ENCODE measurements at places on chromosomes 13 and 19. TPM values are rescaled to one million over a fixed set of nuclear protein-coding genes. Genes with fewer than 3 reads are reported as not detected.

DNA sequence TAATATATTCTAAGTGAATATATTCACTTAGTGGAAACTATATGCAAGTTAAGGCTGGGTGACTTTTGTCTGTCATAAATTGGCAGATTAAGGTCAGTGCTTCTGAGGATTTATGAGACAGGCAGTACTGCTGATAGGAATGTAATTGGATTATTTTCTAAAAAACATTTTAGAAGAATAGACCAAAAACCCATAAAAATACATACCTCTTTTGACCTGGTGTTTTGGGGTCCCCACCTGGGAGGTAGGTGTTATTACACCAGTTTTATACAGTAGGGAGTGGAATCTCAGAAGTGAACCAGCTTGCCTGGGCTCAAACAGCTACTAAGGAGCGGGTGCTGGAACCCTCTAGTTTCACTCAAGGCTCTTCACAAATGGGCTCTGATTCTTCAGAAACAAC lies 25.3 kb downstream of the COG3 start:
- DNase-seq = no peak

The MRPL54 gene
- 129 TPM for polyA plus RNA-seq

The ATP8B3 gene
- 0.97 TPM for polyA plus RNA-seq

- DNase-seq = no peak
These were observed 105.5 kb downstream of the IER2 start for GRCh38 chr19:13255719-13256059.

DNA sequence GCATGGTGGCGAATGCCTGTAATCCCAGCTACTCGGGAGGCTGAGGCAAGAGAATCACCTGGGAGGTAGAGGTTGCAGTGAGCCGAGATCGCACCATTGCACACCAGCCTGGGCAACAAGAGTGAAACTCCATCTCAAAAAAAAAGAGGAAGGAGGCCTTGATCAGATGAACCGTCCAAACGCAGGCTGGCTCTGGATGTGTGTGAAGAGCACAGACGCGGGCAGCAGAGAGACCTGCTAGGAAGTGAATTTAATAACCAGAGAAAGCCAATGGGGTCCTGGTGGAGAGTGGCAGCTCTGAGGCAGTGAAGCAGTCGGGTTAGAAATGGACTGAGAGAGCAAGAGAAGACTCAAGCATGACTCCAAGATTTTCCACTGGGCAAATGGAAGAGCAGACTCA lies 136.5 kb downstream of the RNF17 start:
- no peak for DNase-seq

DNA sequence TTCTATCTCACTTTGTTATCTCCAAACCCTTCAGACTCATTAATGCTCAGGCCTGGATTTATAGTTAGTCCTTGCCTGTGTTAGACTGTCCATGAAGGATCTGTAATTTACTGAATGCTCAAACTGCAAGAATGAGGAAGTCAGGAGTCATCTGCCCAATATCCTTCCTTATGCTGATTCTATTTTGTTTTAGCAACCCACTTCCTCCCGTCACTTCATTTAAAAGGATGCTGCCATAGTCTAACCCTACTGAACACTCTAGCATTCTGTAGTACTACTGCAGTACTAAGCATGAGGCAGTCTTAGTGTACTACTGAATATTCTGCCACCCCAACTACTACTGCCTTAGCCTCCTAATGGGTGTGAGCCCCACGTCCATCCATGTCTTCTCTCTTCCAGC lies 1.5 kb downstream of the FCAR start:
- no peak for DNase-seq

The PEX11G gene
- polyA plus RNA-seq = 3.2 TPM

Data from right cardiac atrium (tissue), 5 donors.